ENCODE measurements at places on chromosomes 6 and 20.
A peak's percentile ranks its signal among the peaks of the same experiment; 100 is the strongest.

DNA sequence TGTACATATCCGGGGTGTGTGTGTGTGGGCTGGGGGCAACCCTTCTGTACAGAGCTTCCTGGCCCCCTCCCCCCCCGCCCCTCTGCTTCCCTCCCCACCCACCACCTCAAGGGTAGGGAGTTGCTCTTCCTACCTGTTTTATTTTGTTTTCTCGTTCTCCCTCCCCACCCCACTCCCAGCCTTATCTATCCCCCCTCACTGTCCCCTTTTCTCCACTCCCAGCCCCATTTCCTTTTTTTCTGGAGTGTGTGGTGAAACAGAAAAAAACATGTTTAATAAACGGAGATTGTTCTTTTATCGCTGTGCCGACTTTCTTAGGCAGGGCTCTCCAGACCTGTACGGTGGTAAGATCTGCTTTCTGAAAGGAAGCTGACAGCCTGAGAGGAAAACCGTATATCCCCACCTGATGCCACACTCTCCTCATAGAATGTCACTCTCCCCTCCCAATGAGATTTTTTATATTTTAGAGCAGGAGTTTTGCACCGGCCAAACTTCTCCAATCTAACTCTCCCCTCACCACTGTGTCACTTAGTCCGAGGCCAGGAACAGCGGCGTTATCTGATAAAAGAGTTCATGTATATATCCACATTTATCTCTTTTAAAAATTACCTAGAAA lies 875 bp upstream of the ZBTB9 start:
- DNase-seq = no peak

GRCh38 chr6:155448668-155449449 lies 6.8 kb downstream of the NOX3 start:
- DNase-seq = no peak

DNA sequence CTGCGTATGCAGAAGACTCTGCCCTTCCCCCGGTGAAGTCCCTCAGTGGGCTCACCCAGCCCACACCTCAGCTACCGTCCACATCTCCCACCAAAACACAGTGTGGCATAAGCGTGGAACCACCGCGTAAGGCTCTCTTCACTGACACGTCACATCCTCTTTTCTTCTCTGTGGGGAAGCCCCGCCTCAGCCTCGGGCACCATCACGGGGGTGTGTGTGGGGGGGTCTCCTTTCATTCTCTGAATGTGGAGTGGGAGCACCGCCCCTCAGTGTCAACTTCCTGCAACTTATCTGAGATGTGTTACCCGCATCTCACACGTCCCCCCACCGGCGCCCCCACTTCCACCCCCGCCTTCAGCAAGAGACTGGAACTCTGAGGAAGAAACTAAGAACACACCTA lies 388.4 kb upstream of the JARID2 start:
- no peak for DNase-seq

- peak; percentile 48 for DNase-seq
These were observed 72.3 kb downstream of the OR2B2 start for GRCh38 chr6:27839626-27840475.

DNA sequence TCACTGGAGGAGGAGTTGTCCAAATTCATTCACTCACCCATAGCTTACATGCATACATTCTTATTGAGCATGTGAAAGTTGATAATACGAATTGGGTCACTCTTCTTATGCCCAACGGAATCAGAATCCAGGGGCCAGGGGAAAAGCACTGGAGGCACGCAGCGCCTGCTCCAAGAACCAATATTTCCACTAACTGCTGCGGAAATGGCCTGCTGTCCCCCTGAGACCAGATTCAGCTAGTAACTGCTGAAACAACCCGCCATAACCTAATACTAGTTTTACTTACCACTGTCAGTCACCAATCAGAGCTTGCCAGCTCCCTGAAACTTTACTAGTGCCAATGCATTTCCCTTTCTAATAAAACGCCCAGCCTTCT lies 641 bp upstream of the FKBP1A start:
- DNase-seq = no peak

DNA sequence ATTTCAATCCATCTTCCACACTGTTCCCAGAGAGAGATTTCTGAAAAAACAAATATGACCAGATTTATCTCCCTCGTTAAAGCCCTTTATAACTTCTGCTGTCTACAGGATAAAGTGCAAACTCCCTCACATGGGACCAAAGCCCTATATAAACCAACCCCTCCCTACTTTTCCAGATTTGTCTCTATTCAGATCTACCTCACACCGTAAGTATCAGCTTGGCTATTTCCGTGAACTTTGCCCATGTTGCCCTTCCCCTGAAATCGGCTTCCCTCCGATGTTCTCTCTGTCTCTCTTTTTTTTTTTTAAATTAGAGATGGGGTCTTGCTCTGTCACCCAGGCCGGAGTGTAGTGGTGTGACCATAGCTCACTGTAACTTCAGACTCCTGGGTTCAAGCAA lies 12.1 kb upstream of the FAM8A1 start:
- peak; percentile 73 for DNase-seq

DNA sequence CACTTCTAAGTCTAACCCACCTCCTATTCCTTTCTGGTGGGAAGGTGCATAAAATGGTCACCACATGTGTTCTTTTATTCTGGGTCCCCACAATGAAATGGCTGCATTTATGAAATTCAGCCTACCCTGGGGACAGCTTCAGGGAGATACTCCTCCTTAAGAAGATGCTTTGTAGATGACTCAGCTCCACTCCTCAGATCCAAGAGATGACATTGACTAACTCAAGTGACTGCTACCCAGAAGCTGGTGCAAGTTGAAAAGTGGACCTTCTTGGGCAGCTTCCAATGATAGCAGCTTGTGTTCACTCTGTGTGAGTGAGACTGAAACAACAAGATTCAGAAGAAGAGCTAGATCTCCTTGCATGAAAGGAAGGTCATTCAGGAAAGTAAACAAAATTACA lies 113.4 kb downstream of the SCP2D1 start:
- no peak for DNase-seq

DNA sequence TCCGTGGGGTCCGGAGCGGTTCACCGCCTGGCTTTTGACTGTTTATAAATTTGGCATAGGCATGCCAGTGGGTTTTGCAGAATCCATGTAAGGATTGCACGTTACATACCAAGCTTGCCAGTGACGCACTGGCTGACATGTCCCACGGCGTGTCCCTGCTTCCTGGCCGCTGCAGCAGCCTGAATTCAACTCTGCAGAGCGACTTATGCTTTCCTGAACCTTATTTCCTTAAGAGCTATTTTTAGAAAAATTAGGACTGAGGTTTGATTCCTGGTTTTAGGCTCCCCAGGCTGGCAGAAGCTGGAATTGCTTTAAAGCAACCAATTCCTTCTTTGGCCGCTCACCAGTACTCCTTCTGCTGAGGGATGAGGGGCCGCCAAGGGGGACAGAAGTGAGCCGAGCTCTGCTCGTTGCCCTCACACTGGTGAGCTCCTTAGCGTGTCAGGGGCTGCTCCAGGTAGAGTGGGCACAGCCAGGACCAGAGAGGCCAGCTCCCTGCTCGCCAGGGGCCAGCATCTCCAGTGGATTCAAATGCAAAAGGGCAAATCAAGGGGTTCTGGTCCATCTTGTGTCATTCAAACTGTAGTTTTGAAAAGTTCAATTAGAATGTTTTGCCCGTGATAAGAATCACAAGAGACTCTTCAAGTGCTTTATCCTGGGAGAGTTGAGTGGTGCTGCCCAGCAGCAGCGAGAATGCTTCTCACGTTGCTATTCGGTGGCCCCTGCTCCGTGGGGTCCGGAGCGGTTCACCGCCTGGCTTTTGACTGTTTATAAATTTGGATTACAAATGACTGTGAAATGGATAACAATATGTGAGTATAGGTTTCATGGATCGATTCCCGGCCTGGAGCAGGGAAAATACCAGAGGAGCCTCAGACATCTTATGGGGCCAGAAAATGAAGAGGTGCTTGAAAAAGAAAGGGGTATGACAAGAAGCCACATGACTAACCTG lies 17.5 kb upstream of the IRF4 start:
- no peak for DNase-seq

GRCh38 chr20:3721912-3722311 lies 9.5 kb upstream of the SIGLEC1 start:
- no peak for DNase-seq

DNA sequence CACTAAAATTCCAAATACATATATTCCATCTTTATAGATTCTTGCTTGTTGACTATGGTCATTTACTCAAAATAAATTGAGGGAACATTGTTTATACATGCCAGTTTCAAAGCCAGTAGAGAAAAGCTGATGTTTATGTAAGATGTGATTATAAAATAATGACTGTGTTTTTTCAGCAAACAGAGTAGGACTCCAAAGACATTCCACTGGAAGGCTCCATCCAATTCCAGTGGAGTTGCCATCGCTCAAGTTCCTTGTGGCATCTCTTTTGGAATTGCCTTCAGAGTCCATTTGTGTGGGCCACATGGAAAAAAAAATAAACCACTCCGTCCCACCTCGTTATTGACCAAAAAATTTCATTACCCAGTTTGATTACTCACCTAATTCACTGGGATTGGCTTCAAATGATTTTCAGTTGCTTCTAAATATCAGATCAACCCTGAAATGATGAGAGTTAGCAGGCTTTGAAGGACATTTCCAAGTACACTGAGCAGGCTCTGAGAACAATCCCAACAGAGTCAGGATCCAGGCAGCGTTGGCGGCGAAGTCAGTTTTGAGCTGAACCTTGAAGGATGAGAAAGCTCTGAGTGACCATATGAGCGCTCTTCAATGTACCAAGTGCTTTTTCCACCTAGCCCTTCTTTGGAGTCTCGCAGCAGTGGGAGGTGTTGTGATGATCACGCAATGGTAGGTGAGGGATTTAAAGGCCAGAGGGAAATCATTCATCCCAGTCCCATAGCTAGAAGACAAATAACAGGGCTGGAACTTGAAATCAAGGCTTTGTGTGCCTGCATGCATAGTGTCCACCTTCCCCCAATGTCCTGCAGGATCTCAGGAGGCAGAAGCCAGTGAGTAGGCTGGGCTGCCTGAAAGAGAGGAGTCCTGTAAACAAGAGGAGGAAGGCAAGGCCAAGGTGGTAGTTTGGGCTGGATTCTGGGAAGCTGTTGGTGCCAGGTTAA lies 281.7 kb downstream of the CDC5L start:
- no peak for DNase-seq

DNA sequence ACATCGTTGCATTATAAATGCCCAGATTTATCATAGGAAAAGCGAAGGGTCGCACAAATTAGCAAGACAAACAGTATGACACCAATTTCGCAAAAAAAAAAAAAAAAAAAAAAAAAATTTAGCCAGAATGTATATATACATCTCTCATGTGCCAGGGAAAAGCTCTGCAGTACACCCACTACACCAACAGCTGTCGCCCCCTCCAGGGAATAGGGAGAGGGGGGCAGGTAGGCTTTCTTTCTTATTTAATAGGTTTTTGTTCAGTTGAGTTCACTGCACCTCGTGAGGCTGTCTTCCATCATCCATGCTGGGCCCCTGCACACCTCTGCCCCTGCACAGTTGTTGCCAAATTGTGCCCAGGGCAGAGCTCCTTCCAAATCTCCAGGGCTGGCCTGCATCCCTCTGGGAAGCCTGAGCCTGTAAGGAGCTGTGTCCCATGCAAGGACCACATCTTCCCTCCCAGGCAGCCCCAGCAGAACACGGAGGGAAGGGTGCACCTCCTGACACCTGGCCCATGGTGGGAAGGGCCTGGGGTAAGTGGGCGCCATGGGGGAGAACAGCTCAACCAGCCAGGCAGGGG lies 85.4 kb downstream of the NINL start:
- DNase-seq = no peak

DNA sequence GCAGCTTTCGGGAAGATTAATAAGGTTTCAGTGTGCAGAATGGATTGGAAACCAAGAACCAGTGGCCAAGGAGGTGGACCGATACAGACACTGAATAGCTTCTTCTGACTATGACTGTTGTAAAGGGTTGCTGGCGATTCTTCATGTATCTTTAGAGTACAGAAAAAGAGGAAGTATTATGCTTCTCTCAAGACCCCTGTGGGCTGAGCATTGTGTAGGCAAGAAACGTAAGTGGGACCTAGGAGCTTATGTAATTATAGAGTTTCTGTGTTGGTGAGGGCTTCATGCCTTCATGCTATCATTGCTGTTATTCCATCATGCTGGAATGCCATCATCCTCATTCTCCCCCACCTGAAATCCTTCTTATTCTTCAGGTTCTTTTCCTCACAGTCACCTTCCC lies 105.4 kb upstream of the AKIRIN2 start:
- DNase-seq = no peak

- DNase-seq = no peak
These were observed 379.3 kb downstream of the MAFB start for GRCh38 chr20:40309731-40310130.

DNA sequence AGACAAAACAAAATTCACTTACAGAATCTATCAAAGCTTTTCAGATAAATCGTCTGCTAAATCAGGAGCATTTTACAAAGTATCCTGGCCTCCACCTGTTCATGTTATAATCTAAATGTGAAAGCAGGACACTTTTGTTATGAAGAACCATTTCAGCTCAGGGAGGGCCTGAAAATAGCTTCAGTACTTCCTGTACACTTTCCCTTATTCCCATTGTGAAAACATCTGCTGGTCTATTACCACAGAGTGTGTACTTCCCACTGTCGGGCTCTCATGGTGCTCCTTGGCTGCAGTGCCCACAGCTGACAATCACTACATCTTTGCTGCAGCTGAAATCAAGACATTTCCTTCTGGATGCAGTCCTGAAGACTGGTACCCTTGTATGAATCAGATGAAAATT lies 128.1 kb downstream of the OPRM1 start:
- no peak for DNase-seq
